ENCODE measurements at places on chromosomes 3 and 15.

DNA sequence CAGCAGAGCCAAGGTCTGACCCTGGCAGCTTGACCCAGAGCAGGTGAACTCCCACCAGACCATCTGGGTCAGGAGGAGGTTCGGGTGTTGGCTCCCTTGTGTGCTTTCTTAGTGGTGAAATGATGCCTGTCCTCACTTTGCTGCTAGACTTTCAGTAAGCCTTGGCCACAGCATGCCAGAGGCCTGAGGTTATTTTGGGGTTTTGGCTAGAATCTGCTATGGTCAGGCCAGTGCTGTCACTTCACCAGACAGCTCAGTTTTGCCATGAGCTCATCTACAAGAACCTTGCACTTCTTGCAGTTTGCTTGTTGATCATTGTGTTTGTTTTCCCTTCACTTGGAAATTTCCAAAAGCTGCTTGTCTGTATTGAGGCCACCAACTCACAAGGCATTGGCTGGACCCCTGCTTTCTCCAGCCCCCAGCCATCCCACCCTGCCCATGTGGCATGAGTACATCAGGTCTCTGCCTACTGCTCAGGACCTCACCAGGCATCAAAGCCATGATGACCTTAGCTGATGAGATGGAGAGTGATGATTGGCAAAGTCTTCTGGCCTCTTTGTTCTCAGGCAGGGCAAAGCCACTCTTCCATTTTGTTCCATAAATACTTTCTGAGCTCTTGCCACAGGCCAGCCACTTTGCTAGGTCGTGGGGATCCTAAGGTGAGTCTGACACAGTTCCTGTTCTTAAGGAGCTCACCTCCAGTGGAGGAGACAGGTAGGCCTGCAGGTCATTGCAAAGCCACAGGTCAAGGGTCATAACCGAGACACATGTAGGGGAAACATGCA, 122.6 kb downstream of the ARNT2 start:
- DNase-seq = no peak
- no peak overlapping the region for H3K27ac ChIP-seq
- H3K4me1 ChIP-seq = no peaks in the 10 kb centered on the region
- H3K4me3 ChIP-seq = no peak overlapping the region

- peak; percentile 57 for DNase-seq
- no peaks in the 10 kb centered on the region for H3K4me1 ChIP-seq
- no peaks in the 10 kb centered on the region for H3K27me3 ChIP-seq
- no peak overlapping the region for H3K4me3 ChIP-seq
Observed at GRCh38 chr3:4670352-4670751, 177.2 kb downstream of the ITPR1 start.

- DNase-seq = no peak
- H3K4me1 ChIP-seq = no peaks in the 10 kb centered on the region
- H3K27ac ChIP-seq = no peak overlapping the region
- H3K4me3 ChIP-seq = no peak overlapping the region
- peaks cover 69% of the 10 kb centered on the region for H3K27me3 ChIP-seq
Observed at GRCh38 chr3:108835101-108835500, 12.5 kb downstream of the TRAT1 start.

- DNase-seq = no peak
- no peak overlapping the region for H3K4me3 ChIP-seq
Observed at GRCh38 chr3:30331519-30331918, 274.9 kb upstream of the TGFBR2 start.

- no peak for DNase-seq
- H3K4me1 ChIP-seq = no peaks in the 10 kb centered on the region
- no peak overlapping the region for H3K27ac ChIP-seq
- no peaks in the 10 kb centered on the region for H3K27me3 ChIP-seq
Observed at GRCh38 chr3:114405202-114405990, 111.6 kb downstream of the TIGIT start.

DNA sequence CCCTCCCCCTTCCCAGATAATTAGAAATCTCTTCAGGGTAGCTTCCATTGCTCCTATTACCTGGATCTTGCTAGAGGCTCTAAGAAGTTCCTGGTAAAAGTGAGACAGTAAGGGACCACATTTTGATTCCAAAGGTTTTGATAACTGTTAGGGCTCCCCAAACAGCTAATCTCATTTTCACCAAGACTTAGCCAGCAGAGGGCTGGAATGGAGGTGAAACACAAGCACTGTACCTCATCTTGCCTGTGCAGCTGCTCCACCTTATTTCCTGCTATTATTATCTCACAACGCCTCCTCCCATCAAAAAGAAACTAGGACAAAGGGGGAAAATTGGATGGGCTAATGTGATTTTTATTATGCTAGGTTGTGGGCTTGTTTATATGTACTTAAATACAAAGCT, 7.3 kb downstream of the SETD5 start:
- H3K27me3 ChIP-seq = no peaks in the 10 kb centered on the region
- H3K36me3 ChIP-seq = peaks cover 13% of the 10 kb centered on the region
- DNase-seq = no peak
- H3K27ac ChIP-seq = no peak overlapping the region
- H3K4me1 ChIP-seq = peaks cover 48% of the 10 kb centered on the region
- no peak overlapping the region for H3K4me3 ChIP-seq
